Jurkat, Clone E6-1 (cell line): ENCODE measurements at places on chromosomes 5 and 9.

DNA sequence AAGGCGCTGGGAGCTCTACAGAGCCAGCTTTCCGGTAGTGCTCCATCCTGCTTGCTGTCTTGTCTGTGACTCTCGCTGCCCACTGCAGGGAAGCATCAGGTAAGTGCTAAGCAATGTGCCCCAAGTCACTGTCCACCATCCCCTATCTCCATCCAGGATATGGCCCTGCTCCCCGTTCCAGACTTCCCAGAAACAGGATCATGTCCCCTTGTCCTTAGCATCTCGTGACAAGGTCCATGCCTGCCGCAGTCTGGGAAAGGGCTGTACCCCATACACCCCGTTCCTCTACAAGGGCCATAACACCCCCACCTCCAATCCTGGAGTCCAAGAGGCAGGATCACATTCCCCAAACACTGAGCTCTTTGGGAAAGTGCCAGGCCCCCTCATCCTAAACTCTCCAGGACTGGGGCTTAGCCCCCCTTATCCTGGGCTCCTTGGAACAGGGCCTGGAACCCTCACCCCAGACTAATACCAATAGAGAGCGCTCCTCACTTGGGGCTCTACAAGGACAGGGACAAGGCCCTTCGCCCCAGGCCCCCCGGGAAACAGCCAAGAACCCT is 566 bp downstream of the RPP25L start:
- DNase-seq, result no peak

GRCh38 chr5:2140501-2141175 is 257.9 kb upstream of the IRX4 start:
- DNase-seq, result no peak

DNA sequence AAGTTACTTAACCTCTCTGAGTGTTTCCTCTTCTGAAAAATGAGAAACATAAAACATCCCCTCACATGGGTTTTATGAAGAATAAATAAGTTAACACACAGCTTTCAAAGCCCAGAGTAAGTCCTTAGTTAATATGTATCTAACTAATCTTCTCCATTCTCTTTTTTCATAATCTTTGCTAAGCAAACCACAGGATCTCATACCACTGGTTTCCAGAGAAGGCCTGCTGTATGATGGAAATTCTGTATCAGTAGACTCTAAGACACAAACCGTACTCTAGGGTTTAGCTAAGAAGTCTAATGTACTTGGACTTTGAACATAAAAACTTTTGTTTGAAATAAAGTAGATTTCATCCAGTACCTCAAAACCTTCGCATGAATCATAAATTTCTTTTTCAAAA is 307.9 kb downstream of the SPOCK1 start:
- no peak for DNase-seq

DNA sequence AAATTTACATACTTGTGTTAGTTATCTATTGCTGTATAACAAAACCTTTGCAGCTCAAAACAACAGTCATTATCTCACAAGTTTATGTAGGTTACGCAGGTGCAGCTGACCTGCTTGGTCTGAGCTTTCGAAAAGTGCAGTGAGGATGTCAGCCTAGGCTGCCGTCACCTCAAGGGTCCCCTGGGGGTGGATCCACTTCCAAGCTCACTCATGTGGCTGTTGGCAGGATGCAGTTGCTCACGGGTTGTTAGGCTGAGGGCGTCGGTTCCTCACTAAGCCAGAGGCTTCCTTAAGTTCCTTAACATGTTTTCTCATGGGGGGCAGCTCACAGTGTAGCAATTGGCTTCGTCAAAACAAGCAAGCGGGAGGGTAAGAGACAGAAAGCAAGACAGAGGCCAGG is 139.8 kb downstream of the DOCK8 start:
- DNase-seq, result no peak

DNA sequence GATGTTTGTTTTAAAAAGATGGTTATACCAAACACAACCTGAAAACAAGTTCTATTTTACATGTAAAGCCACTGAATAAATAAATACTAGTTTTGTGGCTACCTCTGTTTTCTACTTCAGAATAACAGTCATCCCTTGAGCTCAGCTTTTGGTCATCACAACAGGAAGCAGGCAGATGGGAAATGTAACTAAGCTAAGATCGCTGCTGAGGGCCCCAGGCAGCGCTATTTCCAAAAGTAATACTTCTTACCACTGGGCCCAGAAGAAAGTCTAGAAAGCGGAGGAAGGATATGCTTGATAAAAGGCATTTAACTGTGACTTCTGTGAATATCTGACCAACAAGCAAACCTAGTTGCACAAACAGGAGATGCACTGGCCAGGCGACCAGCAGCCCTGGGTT is 61.4 kb downstream of the SERINC5 start:
- no peak for DNase-seq

DNA sequence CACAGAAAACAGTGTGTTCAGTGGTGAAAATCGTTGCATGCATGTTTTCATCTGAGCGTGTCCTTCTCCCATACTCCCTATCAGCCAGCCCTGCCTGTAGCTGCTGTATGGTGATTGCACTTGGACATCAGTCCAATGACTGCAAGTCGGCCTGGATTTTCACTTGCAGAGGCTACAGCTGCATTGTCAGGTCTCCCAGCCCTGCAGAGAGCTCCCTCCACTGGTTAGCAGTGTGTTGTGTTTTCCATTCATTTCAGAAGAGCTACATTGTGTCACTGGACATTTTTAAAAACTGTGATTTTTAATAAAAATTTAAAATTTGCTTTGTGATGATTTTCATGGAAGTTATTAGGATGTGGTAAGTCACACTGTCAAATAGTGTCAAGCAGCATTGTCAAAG is 96.6 kb downstream of the SYK start:
- no peak for DNase-seq
